Eye (tissue), 1 donor: ENCODE measurements at places on chromosomes 2 and 18.

GRCh38 chr2:137173463-137173862 lies 408.1 kb downstream of the THSD7B start:
- DNase-seq = no peak

GRCh38 chr2:149383340-149383739 lies 53.0 kb downstream of the LYPD6 start:
- no peak for DNase-seq

DNA sequence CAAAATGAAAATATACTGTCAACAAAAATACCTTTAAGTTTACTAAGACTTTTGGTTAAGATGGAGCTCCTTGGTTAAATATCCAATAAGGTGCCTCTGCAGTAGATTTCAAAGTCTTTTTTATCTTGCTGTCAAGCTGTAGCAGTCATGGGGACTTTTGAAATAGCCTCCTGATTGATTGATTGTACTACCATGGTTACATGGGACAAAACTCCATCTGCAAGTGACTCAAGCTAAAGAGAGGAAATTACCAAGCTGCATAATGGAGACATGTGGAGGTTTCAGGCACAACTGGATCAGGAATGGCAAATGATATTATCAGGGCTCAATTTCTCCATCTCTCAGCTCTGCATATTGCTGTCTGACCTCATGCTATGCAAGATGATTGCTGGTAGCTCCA lies 73.4 kb upstream of the ST8SIA3 start:
- DNase-seq = no peak

DNA sequence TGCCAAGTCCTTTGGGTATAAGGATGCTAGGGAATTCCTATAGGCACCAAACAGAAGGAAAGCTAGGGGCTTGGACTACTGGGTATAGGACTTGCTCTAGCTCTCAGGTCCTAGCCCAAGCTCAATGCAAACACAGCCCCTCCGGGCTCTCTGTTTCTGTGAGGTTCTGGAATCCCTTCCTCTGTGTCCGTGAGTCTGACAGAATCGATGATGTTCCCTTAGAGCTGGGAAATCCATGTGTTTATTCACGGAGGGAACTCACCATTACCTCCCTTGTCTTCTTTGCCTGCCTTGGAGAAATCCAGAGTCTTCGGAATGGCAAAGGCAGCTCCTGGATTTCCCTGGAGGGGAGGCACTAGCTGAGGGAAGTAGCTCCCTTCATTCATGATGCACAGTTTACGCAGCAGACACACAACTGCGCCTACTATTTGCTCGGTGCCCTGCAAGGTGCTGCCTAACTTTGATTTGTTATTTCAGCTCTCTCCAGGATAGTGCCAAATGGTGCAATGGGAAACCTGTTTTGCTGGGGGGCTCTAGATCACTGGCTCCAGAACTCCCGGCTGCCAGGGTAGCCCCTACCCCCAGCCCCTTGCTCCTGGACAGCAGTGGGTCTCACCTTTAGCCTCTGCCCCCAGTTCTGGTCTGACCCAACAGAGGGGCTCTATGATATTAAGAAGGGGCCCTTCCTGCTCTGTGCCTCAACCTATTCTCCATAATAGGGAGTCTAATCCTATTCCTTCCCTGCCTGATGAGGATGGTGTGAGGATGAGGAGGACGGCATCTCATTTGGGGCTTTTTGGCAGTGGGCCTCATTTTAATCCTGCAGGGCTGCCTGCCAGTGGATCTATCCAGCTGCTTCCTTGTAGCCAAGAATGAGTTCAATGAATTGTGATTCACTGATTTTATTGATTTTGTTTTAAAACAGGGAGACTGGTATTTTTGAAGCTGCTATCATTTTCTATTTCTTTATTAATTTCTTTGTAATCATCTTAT lies 8.4 kb upstream of the PSMD1 start:
- DNase-seq = no peak

DNA sequence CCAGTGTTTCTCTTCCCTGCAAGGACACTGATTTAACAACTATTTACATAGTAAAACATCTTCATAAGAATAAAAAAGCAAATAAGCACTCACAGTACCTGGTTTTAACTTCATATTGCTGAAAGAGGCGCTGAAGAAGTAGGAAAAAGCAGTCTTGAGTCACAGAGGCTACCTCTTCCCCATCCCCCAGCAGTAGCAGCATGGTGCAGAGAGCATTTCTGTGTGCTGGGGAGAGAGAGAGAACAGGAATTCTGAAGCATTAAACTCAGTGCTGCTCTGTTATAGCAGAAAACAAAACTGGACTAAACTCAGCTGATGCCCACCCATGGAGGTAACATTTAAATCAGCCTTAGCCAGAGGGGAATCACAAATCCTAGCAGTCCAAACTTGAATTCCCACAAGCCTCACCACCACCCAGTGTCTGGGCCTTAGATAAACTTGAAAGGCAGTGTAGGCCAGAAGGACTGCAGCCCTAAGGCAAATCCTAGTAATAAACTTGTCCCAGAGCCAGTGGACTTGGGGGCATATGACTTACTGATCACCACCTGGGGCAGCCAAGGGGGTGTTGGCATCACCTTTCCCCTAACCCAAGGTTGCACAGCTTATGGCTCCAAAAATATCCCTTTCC lies 321.8 kb upstream of the CWC22 start:
- DNase-seq = no peak
